Cerebellar nuclear complex (tissue), 1 donor: ENCODE measurements at places on chromosomes 11 and 22.
A peak's percentile ranks its signal among the peaks of the same experiment; 100 is the strongest.

GRCh38 chr11:65532388-65533064 lies 7.6 kb downstream of the SCYL1 start:
- DNase-seq: no peak

GRCh38 chr11:64305075-64305690 lies at the start of gene ESRRA:
Gene ESRRA, plus strand, starts transcription at chr11:64305524. Its CDS starts 1,656 bp downstream, at chr11:64307180.
- peak; percentile 94 for DNase-seq

- DNase-seq: no peak
Measured at GRCh38 chr11:15107730-15108515, 6.8 kb upstream of the INSC start.

- DNase-seq: no peak
Measured at GRCh38 chr22:22866381-22867111, 21.1 kb upstream of the IGLL5 start.

DNA sequence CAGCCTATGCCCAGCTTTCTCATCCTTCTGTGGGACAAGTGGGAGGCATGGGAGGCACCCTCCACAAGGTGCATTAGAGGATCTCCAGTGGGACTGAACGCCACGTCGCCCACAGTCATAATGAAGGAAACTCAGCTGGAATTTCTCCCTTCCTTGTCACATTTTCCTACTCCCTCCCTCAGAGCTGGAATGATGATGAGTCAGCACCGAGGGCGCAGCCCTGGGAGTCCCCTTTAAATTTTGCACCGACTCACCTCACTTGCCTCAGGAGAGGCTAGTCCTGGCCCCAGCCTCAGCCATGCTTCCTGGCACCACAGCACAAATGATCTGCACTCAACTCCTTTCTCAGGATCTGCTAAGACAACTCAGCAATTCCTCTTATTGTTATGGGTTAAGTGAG lies 34.3 kb downstream of the DBX1 start:
- no peak for DNase-seq

DNA sequence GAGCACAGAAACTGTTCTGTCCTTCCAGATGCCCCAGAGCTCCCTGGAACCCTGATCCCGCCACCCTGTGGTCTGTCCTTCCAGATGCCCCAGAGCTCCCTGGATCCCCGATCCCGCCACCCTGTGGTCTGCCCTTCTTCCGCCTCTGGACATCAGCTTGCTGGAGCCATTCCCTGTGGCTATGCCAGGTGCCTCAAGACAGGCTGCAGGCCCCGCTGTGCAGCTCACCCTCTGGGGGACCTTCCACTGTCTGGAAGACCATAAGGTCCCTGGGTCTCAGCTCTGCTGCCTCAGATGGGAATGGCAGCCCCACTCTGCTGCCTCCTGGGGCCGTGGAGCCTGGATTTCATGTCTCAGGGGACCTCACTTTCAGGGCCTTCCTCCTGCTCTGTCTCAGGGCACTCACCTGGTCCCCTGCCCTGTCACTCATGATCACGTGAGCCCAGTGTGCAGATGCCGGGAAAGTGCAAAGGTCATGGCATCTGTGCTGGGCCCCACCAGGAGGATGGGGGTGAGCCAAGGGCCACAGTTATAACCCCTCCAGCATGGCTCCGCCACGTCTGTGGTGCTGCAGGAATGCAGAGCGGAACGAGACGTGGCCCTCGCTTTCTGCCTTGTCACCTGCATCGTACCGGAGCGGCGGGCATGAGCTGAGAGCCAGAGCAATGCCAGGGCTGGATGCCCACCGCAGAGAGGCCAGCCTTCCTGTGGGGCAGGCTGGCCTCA lies 1520.7 kb downstream of the BRD1 start:
- no peak for DNase-seq

DNA sequence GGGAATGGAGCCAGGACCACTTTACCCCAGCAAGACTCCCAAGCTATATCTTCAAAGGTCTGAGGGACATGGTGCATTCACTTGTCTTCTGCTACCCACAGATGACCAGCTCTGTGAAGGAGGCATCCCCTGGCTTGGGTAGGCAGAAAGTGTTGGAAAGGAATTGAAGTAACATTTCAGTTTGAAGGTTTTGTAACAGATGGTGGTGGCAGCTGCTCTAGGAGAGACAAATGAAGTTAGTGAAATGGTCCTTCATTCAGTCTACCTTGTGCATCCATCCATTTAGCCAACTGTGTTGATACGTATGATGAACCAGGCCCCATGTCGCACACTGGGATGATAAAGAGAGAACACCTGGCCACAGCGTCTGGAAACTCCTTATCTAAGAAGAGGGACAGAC lies 140.5 kb downstream of the COMMD9 start:
- DNase-seq: no peak

GRCh38 chr11:65557280-65558001 lies 718 bp downstream of the LTBP3 start:
- no peak for DNase-seq

GRCh38 chr11:122168218-122168617 lies 52.2 kb upstream of the BLID start:
- no peak for DNase-seq

- no peak for DNase-seq
Measured at GRCh38 chr11:122105044-122105758, 10.8 kb downstream of the BLID start.

DNA sequence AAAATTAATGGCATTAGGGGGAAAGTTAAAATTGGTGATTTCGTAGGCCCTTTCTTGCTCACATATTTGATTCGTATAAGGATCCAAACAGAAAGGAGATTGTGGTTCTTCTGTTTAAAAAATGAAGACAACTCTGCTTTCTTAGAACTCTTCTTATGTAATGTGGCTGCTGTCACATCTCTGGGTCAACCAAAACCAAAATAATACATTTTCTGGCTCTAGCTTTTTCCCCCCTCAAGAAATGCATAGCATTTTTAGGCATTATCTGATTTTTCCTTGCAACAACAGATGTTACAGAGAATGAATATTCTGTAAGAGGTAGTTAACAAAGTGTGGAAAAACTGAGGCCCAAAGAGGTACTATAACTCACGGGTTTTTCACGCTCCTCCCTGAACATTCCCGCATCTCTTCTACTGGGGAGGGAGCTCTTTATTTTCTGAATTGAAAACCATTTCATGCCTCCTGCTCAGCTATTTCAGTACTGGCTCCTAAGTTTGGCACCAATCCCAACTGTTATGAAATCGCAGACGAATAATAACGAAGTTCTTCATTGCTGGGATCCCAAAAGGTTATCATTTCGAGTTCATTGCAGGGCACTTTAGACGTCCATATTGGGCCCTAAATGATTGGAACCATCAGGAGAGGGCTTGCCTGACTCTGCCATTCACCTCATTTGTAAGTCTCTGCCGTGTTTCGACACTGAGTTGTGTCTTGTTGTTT lies 17.1 kb downstream of the GRAP2 start:
- DNase-seq: no peak

DNA sequence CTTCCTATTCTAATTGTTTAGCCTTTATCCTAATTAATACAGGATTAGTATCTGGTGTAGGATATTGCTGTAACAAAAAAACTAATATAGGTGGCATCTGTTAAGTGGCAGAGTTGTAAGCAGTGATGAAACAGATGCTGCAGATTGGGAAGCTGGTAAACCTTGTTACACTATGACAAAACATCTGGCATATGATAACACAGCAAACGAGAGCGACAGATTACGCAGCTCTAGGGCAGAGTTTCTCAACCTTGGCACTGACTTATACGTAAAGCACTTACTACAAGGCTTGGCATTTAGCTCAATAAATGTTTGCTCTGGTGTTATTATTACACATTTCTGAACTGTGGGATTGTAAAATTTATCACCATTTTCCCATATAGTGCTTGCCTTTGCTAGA lies 137.0 kb downstream of the ATG16L2 start:
- no peak for DNase-seq

GRCh38 chr11:33633251-33634003 lies 67.2 kb downstream of the C11orf91 start:
- DNase-seq: no peak
